ENCODE measurements at places on chromosomes 6 and 20.

DNA sequence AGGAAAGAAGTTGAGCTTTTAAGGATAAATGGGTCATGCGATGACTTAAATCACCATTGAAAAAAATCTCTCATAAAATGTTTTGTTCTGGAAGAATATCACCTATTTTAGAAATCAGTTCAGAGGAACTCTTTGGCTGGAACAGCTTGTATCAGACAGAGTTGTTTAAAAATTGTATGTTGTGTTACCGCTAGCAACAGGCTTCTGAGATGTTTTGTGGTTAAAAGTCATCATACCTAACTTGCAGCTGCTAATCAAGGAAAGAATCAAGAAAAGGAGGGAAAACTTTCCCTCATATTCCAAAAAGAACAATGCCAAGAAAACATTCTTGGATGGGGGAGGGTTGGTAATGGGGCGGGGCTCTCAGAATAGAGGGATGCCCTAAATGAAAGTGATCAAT is 220.7 kb upstream of the CITED2 start:
- no peak for DNase-seq

GRCh38 chr6:36200998-36201596 is 4.6 kb downstream of the BRPF3 start:
- DNase-seq = no peak

GRCh38 chr6:169701311-169701953 is 397 bp downstream of the WDR27 start:
- no peak for DNase-seq

DNA sequence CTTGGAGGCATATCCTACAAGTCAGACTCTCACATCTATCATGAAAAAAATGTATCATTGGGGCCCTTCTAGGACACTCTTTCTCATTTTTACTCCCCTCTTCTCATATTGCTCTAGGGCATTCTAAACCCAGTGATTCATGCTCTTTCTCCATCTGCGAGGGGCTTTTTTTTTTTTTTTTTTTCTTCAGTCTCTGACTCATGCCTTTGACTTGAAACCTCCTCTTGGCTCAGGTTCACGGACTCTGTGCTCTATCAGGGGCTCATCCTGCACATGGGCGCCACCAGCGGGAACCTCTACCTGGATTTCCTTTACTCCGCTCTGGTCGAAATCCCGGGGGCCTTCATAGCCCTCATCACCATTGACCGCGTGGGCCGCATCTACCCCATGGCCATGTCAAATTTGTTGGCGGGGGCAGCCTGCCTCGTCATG is 17.8 kb downstream of the SLC22A1 start:
- no peak for DNase-seq

- DNase-seq = no peak
These were observed 32.8 kb upstream of the NTSR1 start for GRCh38 chr20:62675877-62676260.

All from stimulated activated CD4-positive, alpha-beta T cell treated with anti-CD3 and anti-CD28 coated beads, Interleukin-4, amount 100 ng/mL, for 4 hours (primary cell).